ENCODE measurements at places on chromosomes 5 and 9.

- no peak for DNase-seq
These were observed 14.2 kb downstream of the UNC5A start for GRCh38 chr5:176824604-176825003.

DNA sequence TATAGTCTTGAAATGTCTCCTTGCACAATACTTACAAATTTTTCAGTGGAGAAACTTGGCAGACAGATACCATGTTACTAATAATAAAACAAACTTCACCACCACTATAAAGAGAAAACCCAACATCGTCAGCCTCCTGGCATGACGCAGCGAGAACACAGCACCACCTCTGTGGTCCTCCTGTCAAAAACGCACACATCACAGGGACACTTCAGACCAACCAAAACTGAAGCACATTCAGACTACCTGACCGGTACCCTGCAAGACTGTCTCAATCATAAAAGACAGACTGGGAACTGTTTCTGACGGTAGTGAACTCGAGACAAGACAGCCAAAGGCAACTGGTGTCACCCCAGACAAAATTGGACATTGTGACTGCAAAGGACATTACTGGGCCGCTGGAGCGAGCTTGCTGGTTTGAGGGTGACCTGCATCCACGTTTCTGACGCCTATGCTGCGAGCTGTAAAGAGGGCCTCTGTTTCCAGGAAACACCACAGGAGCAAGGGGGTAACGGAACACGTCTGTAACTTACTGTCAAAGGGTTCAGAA is 34.4 kb downstream of the NSUN2 start:
- no peak for DNase-seq

- no peak for DNase-seq
These were observed 9.8 kb upstream of the CPEB4 start for GRCh38 chr5:173878224-173878967.

- no peak for DNase-seq
These were observed 1.4 kb downstream of the RAPGEF1 start for GRCh38 chr9:131738293-131739132.

DNA sequence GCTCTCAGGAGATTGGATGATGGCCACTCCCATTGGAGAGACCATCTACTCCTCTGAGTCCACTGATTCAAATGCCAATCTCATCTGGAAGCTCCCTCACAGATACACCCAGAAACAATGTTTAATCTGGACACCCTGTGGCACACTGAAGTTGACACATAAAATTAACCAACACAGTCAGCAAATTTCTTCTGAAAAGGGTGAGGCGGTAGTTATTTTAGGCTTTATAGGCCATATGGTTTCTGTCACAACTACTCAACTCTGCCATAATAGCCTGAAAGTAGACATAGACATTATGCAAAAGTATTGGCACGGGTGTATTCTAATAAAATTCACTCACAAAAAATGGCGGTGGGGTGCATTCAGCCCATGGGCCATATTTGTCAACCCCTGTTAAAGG is 244.5 kb upstream of the VLDLR start:
- no peak for DNase-seq

DNA sequence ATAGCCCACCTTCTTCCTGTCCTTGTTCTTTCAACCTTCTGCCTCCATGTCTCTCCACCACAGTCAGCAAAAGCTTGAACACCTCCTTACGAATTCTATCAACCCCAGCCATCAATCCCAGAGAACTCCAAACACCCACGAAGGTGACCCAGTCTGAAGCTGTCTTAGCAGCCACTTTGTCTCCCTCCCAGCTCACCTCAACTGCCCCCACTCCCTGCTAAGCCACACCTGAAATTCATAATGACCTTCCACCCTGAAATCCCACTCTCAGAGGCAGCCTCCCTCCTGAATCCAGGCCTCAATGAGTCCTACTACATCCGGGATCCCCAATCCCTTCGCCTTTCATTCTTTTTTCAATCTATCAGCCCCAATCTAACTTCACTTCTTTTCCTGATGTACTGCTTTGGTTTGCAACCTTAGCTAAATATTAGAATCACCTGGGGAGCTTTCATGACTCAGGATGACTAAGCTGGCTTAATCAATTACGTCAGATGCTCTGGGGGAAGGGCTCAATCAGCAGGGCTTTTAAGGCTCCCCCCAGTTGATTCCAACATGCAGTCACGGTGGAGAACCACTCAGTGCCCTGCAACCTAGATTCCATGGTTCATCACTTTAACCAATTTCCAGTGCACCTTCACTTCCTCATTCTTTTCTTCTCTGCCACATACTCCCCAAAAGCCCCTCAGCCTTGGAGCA is 32.2 kb downstream of the BHMT start:
- DNase-seq, result no peak

DNA sequence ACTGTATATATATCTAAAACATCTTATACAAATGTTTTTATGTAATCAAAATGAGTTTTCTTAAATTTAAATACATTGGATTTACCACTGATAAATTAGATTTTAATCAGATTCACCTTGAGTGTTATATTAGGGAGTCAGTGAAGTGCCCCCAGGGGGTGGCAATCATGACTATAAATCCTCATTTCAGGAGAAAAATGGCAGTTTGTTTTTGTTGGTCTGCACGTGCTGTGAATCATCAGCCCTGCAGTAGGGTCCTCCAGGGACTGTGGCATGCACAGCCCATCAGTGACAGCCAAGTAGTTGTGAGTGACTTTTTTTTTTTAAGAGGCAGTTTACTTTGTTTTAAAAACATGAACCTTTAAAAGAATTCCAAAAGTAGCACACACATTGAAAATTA is 65.2 kb downstream of the ZSWIM6 start:
- DNase-seq, result no peak

- DNase-seq, result no peak
These were observed 332.4 kb downstream of the NTRK2 start for GRCh38 chr9:85001925-85002324.
